ENCODE measurements at places on chromosomes 12 and 14.

GRCh38 chr14:68814539-68815297 lies 21.9 kb upstream of the ZFP36L1 start:
- peak; percentile 82 for DNase-seq

- DNase-seq, result no peak
Observed at GRCh38 chr12:22459838-22460490, 84.4 kb downstream of the C2CD5 start.

- no peak for DNase-seq
Observed at GRCh38 chr12:88650715-88651114, 70.4 kb upstream of the KITLG start.

DNA sequence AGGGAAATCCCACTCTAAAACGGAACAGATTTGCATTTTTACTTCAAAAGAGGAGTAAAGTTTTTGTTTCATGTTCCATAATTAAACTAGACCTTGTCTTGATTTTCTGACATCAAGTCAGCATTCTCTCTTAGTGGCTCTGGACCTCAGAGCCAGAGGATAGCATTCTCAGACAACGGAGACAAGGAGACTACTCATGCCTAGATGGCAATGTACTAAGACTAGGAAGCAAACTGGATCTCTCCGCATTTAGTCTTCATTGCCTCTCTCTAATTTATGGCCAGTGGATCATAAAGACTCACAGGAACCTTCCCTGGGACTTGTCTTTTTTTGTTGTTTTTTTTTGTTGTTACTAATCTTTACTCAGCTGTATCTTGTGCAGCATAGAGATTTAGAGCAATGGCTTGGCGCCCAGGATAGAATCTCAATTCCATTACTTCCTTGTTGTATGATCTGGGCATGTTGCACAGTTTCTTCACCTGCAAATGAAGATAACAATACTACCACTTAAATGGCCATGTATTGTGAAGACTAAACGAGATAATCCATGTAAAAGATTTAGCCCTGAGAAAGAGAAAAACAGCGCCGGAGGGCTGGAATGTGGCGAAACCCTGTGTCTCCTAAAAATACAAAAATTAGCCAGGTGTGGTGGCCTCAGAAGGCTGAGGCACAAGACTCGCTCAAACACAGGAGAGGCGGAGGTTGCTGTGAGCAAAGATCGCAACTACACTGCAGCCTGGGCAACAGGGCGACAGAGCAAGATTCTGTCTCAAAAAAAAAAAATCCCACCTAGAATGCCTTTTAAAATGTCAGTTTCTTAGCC lies 4.0 kb upstream of the GEMIN2 start:
- DNase-seq, result no peak

GRCh38 chr12:63294327-63294632 lies 143.3 kb upstream of the AVPR1A start:
- no peak for DNase-seq

- no peak for DNase-seq
Observed at GRCh38 chr14:53055003-53055402, 98.1 kb downstream of the DDHD1 start.

GRCh38 chr14:100652744-100653143 lies 65.5 kb upstream of the BEGAIN start:
- no peak for DNase-seq

- DNase-seq, result no peak
Observed at GRCh38 chr12:124418791-124419190, 123.9 kb downstream of the RFLNA start.

DNA sequence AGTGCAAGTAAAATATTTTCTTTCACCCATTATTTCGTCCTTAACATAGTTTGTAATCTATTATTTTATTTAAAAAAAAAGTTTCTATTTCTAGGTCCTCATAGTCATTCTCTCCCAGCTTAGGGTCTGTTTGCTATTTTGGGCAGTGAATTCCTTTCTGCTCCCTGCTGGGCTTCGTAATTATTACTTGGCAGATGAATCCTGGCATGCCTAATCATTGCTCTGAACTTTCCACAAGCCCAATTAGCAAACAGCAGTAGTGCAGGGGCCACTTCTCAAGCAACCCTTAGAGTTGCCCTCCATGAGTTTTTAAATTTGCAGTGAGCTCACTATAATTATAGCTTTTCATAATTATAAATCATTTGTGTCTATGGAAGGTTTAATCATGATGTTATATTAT lies 1378.3 kb upstream of the SEL1L start:
- DNase-seq, result no peak

DNA sequence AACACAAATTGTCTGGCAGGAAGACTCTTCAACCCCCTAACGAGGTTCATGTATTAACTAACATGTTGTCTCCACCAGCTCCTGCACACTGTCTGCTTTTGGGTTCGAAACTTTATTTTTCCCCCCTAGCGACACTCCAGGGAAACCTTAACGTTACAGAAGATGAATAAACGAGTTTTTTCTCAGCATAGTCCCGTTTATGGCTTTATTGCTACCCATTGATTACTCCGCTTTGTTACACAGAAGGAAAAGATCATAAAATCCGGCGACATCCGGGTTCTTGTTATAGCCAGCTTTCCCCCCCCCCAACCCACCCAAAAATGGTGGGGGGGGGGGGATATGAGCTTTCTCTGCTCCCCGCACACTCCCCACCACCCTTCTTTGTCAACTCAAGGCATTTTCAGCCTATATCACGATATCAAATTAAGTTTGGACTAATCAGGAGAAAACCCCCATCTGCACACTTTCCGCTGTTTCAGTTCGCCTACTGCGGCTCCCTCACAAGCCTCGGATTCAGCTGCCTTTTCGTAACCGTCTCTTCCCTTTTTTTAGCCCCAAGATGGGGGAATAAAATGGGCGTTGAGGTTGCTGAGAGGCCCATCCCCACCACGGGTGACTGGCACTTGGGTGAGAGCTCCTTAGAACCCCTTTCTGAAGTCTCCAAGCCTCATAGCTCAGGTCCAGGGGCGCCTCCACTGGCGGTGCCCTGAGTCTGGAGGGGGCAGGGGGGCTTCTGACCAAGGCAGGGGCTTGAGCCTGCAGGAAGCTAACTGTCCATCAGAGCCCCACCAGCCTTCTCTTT lies 1.4 kb upstream of the HOXC6 start:
- no peak for DNase-seq

DNA sequence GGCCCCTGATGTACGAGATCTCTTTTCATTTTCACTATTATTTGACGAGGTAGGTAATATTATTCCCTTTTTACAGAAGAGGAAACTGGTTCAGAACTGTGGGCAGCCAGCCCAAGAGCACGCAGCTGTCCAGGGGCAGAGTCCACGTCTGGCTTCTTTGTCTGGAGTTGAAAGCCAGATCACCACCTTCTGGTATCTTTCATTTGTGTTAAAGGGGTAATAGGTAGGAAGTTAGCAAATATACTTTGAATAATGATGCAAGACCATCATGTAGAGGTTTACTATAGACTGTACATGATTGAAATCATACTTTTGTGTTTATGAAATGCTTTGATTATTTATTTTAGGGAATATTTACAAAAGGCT lies 144.1 kb upstream of the AMIGO2 start:
- no peak for DNase-seq

GRCh38 chr12:25034676-25035075 lies 85.8 kb upstream of the BCAT1 start:
- DNase-seq, result no peak

DNA sequence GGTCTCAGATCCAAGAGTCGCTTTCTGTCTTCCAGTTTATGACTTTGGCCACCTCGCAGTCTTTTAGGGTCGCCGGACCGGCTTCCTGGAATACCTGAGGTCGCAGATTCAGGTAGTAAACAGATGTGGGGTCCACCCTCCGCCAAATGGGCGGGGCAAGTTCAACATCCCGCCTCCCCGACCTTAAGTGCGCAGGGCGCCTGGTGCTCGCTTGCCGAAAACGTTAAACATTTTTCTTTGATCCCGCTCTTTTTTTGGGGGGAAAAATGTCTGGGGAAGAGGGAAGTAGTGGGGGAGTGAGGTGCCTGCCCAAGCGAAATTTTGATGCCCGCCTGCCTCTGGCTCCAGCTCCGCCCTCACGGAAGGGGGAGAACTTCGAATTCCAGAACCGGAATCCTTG lies 73.9 kb upstream of the TBX5 start:
- no peak for DNase-seq

DNA sequence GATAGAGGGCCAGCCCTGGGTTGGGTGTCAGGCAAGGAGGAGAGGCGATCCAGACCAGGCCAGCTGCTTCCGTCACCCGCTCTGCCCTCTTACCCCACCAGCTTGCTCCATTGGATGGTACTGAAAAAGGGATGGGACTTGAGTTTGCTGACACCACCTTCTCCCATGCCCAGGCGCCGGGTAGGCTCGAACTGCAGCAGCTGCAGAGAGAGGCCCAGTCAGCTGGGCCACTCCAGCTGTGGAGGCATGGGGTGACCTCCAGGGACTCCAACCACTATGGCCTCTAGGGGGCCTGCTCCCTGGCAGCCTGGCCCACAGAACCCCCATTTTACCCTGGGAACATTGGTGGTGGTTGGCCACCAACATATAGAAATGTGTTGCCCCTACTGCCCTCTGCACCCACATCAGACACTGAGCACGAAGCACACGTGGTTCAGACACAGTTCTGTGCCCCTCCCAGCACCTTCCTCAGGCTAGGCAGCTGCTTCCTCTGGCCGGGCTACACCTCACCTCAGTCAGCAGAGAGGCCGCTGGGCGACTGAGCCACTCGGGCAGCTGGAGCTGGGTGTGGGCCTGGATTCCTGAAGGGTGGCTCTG lies 16.0 kb downstream of the RPS6KL1 start:
- DNase-seq, result no peak

DNA sequence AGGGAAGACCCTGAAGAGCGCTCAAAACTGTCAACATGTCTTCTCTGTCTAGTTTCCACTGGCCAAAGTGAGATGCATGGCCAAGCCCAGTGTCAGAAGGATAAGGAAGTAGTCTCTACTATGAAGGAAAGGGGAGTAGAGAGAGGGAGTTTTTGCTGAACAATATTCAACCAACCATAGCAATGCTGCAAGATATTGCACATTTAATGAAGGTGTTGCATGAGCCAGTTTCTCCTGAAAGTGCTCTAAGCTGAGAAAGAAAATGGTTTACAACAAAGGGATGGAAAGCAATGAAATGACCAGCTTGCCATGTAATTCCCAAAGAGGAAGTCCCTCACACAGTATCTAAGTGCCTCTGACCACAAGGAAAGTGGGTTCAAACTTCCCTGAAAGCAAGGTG lies 40.0 kb upstream of the NID2 start:
- no peak for DNase-seq

DNA sequence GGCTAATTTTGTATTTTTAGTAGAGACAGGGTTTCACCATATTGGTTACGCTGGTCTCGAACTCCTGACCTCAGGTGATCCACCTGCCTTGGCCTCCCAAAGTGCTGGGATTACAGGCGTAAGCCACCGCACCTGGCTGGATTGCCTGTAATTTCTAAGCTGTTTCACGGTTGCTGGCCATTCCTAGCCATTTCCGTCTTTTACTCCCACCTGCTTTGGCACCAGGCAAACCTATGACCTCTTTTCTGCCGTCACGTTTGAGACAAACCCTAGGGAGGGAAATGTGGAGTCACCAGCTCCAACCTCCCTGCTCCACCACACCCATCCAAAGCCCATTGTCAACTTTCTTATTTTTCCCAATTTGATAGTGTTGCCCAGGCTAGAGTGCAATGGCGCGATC lies 1.2 kb downstream of the GPR132 start:
- no peak for DNase-seq

- no peak for DNase-seq
Observed at GRCh38 chr14:88863167-88863566, 38.7 kb downstream of the TTC8 start.

DNA sequence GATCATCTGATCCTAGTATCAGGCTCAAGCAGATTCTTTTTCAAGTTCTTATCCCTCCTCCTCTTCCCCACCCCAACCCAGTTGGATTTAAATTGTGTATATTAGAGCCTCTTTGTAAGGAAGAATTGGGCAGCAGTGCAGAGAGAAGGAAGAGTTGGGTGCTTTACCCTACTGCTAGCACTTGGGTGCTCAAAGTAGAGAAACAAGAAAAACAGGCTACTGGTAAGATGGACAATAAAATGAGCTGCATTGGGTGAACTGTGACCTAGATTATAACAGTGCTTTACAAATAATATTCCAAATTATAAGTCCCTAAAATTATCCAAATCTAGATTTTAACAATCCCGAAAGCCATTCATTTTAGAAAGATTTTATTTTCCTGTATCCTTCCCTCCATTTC lies 363.4 kb upstream of the GARIN6 start:
- no peak for DNase-seq

DNA sequence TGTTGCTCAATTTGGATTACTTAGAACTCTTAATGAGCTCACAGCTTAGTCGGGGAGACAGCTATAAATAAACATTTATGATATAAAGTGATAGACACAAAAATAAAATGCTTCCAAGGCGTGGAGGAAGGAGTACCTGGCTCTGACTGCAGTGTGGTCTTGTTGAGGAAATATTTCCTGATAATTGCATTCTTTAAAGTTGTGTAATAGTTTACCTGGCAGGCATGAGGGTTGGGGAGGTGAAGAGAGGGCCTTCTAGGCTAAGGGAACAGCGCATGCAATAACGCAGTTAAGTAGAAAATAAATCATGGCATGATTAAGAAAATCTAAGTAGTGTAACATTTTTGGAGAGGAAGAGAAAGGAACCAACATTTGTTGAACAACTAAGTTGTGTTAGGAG lies 260.5 kb upstream of the ATP2B1 start:
- DNase-seq, result no peak

- DNase-seq, result no peak
Observed at GRCh38 chr12:104057771-104058197, 6.5 kb upstream of the HCFC2 start.

DNA sequence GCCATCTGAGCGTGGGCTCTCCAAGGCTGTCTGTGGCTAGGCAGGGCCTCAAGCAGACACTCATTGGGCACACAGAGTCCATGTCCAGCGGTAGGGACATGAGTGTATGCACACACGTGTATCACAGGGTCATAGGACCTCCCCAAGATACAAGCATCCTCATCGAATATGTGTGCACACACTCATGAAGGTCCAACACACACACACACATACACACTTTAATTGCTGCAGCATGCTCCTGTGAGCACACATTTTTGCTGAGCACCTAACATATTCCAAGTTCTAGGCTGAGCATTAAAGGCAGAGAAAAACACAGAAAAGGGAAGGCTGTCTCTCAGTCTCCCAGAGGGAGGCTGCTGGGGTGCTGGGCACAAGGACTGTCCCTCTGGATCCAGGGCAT lies 59.3 kb upstream of the TBX3 start:
- no peak for DNase-seq
